ENCODE measurements at places on chromosomes 2 and 18.

DNA sequence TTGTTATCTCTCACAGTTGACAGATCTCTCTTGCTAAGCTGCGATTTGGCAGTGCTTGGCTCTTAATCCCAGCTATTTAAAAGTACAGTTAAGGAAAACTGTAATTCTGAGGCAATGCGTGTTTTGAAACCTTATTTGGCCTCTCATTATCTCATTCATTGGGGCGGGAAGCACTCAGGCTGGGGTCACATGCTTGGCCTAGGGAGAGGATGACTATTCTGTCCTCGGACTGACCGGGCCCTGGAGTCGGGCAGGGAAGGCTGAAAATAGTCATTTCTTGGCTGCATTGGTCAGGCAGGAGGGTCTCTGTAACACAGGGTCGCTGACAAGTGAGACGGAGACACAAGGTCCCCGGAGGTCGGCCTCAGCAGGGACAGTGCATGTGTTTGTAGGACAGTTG lies 20.2 kb upstream of the EMILIN2 start:
- DNase-seq, result no peak

DNA sequence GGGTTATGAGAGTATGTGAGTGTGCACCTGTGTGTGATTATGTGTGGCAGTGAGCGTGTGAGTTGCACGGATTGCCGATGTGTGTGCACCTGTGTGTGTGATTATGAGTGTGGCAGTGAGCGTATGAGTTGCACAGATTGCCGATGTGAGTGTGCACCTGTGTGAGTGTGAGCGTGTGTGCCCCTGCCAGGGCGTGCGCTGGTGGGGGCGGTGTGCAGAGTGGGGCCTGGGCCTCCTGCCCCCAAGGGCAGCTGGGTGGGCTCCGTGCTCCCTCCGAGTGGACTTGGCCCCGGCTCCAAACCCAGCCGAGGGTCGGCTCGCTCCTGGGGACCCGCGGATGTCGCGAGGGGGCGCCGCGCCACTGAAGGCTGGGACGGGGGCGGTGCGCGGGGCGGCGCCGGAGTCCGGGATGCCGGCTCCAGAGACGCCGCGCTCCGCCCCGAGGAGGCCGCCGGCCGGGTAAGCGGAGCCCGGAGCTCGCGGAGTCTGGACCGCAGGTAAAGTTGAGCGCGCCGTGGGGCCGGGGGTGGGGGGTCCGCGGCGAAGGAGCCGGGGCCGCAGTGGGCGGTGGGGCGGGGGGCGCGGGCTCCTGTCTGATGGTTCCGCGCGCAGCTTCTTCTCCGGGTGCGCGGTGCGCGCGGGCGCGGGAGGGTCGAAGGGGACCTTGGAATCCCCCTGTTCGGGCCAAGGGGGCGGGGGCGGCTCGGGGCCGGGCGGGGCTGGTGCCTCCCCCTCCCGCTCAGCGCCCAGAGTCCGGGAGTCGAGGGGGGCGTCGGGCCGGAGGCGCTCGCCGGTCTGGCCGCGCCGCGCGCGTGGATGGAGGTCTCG lies at the start of gene KCNG2:
Gene KCNG2 (plus strand): TSS at position 421 of the 828 bp plus-strand sequence. CDS start 65,730 bp downstream, outside the sequence.
- peak; percentile 75 for DNase-seq

- DNase-seq, result no peak
These were observed 49.0 kb upstream of the BCL2L11 start for GRCh38 chr2:111071600-111072171.

- no peak for DNase-seq
These were observed 230.2 kb downstream of the CELF4 start for GRCh38 chr18:37335409-37335736.

DNA sequence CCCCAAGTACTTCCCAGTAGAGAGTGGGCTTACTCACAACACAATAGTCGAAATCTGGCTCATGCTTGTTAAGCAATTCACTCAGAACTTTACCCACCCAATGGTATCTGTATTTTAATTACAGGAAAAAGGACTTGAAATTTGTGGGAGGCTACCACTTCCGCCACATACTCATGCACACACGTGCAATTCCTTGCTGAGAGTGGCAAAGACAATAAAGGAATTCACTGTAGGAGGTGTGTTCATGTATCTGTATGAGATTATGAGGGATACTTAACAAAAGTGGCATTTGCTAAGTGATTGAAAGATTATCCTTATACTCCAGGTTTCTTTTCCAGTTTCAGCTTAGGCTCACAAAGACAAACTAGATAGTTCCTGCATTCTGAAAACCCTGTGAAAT lies 14.9 kb upstream of the LYPD6 start:
- no peak for DNase-seq

GRCh38 chr2:219644801-219645480 lies 17.5 kb downstream of the SLC4A3 start:
- no peak for DNase-seq

GRCh38 chr2:156349605-156350004 lies 17.1 kb upstream of the NR4A2 start:
- no peak for DNase-seq

DNA sequence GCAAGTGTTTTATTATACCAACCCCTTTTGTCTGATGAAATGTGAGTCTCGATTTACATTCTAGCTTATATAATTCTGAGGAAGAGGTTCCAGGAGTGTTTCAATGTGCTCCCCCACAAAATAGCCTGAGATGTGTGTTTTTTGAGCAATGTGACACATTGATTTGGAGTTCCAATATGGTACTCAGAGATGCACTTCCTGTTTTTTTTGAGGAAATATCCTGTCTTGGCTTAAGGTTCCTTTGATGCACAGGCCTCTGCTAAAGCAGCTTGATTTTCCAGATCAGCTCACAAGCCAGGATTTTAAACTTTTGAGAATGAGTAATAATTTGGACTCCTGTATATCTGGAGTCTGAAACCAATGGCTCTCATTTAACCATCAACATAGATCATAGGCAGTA lies 221.4 kb downstream of the ACTR3 start:
- DNase-seq, result no peak

DNA sequence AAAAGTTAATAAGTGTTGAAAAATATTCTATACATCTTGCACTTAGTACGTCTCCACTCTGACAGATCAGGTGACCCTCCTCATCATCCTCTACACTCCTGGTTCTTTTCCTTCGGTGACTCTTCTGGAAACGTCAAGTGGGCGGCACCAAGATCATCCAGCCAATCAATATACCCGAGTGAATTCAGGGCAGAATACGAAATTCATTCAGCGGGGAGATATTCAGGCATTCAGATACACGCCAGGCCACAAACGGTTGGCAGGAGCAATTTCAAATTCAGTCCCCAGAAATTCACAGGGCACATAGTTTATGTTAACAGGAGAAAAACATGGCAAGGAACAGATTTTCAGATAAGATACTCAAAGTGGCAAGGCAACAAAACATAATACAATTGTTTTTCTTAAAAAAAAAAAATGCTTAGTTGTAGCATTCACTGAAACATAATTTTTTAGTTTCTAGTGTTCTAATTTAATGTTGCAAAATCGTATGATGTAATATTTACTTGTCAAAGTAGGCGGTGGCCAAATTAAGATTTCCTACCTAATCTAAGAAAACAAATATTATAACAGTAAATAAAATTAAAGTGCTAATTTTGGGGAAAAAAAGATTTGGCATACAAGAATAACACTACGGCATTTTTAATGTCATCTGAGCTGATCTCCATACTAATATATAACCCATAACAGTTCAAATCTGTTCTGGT lies 4.2 kb downstream of the CLK1 start:
- DNase-seq, result no peak

DNA sequence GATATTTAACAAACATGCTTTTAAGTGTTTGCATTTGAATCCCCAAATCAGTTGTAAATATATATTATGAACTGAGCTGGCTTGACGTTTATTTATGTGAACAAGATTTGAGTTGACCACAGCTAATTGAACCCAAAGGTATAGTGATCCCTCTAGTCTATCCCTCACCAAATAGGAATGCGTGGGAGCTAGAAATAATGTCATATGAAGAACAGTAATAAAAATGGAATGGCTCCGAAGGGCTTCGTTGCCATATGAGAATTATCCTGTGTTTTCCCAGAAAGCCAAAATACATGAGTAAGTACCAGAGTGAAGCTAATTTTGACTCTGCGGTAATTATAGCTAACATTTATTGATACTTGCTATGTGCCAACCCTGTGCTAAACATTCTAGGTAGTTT lies 142.7 kb downstream of the ADCYAP1 start:
- no peak for DNase-seq

DNA sequence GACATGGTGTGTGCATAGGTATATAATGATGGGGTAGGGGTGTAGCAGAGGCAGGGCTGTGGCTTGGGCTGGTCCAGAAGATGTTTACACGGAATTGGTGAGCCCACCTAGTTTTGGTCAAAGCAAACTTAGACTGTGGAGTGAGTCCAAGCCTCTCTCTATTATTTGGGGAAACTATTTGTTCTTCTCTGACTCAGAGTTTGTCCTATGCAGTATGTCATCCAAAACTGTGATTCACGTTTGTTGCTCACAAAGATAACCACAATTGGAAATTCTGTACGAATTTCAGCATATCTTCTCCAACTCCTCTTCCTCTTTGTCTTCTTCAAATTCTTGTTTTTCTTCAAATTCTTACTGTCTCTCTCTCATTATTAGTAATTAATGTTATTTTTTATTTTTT lies 292.9 kb downstream of the XIRP2 start:
- DNase-seq, result no peak

DNA sequence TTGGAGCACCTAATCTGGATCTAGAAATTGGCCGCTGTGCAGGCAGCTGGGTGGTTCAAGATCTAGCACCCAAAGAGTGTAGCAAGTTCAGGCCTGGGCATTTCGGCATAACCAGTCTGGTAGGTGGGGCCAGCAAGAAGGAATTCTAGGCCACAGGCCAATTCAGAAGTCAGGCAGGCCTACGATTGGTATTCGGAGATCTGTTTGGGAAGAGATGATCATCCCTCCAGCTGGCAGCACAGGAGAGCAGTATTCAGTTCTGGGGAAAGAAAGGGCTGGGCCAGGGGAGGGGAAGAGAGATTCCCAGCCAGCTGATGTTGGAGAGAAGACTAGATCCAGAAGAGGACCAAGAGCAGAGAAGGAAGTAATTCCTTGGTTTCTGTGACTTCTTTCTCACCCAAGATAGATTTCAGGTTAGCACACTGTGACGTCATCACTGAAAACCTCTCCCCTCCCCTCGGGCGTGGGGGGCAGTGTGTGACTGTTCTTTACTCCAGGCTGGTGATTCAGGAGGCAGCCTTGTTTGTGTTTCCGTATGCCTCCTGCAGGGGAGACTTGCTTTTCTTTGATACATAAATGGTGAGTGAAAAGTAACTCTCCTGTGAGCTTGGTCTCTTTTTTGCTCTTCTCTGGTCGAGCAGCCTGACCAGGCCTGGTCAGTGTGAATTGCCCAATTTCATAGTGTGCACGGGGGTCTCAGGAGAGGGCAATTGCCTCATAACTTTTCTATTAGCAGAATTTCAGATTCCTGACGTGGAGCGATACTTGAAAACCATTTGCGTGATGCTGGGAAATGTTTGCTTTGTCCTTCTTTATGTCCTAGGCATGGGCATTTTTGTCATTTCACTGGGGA lies 61.1 kb downstream of the MEIS1 start:
- no peak for DNase-seq

DNA sequence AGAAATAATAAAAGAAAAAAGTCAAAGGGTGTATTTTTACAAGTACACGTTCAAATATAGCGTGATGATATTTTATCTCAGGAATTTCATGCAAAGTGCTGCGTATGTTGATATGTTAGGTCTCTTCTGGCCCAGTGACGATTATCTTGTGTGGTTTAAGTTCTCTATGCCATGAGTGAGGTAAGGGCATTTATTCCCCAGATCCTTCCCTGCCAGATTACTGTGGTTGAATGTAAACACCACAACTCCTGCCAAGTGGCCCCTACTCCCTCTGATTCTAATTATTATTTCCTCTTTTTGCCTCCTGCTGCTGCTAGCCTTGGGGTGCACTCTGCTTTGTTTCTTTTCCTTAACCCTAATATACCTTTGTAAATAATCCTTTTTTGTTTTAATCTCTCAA lies 12.2 kb downstream of the SCN2A start:
- no peak for DNase-seq

DNA sequence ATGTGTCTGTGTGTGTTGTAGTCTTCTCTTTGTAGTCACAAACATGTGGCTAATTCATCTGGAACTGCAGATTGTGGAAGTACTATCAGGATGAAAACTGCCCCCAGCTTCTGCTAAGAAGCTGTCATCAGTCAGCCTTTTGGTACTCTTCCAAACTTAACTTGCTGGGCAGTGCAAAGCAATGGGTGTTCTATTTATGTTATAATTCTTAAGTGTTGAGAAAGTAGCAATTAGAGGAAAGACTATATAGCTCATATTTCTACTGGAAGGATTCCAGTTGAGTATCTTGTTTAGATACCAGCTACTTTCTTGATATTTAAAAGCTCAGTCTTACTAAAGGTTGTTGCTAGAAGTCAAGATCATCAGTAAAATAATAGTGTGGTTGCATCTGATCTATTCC lies 52.1 kb downstream of the SLC38A11 start:
- DNase-seq, result no peak

DNA sequence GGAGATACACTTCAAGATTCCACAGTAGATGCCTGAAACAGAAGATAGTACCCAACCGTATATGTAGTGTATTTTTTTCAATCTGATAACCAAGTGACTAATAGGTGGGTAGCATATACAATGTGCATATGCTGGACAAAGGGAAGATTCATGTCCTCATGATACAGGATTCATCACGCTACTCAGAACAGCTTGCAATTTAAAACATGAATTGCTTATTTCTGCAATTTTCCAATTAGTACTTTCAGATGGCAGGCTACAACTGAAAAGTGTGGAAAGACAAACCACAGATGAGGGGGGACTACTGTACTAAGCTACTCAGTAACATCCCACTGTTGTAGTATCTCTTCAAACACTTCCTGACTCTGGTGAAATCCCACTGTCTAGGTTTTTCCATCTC lies 3.7 kb downstream of the IER3IP1 start:
- no peak for DNase-seq

- DNase-seq, result no peak
These were observed 134.9 kb downstream of the LTBP1 start for GRCh38 chr2:33081691-33082090.

DNA sequence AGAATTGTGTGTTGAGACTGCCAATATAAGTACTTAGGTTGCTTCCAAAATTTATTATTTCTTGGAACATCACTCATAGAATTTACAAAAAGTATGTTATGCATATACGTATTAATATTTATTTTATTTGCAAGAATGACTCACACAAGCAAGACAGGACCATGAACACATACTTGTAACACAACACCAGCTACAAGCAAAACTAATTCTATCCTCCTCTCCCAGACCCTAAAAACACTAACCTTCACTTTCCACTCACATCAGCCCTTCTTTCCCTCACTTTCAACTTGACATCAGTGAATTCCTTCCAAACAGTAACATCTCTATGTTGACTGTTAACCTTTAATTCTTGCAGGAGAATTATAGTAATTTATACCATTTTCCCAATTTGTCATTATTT lies 24.3 kb downstream of the OSBPL1A start:
- no peak for DNase-seq

DNA sequence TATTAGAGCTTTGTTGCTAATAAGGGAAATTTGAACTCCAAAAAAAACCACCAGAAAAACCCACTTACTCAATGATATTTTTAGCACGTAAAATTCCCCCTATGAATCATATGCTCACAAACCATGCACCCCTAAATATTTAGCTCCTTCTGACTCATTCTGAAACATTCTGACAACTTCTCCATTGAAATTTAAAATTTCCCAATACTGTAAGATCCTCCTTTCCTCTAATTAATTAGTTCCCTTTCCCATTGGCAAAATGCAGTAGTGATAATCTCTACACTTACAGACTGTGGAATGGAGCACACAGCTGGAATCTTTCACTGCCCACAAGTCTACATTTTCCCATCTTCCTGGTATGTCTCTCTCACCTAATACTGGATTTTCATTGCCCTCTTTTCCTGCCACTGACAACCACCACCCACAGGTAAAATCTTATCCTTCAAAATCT lies 215.8 kb upstream of the ACVR2A start:
- peak; percentile 17 for DNase-seq

- DNase-seq, result no peak
These were observed 2.0 kb downstream of the SLC14A2 start for GRCh38 chr18:45617284-45617683.

Data from GM10248 (cell line).